Forelimb muscle (tissue), 1 donor: ENCODE measurements at places on chromosomes 7 and 10. TPM values are rescaled to one million over a fixed set of nuclear protein-coding genes. Genes with fewer than 3 reads are reported as not detected.

DNA sequence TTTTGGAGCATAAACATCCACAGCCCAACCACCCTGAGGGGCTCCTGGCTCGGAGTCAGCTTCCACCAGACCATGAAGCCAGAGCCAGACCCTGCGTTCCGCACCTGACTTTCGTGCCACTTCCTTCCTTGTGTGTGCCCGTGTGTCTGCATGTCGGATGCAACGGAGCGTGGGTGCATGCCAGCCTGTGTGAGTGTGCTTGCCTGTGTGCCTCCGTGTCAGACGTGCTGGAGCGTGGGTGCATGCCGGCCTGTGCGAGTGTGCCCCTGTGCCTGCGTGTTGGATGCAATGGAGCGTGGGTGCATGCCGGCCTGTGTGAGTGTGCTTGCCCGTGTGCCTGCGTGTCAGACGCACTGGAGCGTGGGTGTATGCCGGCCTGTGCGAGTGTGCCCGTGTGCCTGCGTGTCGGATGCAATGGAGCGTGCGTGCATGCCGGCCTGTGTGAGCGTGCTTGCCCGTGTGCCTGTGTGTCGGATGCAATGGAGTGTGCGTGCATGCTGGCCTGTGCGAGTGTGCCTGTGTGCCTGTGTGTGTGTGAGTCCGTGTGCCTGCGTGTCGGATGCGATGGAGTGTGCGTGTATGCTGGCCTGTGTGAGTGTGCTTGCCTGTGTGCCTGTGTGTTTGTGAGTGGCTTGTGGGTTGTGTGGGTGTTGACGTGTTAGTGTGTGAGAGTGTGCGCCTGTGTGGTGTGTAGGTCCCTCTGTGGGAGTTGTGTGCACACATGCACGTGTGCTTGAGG, 28.1 kb upstream of the KNDC1 start:
- no peak for DNase-seq

DNA sequence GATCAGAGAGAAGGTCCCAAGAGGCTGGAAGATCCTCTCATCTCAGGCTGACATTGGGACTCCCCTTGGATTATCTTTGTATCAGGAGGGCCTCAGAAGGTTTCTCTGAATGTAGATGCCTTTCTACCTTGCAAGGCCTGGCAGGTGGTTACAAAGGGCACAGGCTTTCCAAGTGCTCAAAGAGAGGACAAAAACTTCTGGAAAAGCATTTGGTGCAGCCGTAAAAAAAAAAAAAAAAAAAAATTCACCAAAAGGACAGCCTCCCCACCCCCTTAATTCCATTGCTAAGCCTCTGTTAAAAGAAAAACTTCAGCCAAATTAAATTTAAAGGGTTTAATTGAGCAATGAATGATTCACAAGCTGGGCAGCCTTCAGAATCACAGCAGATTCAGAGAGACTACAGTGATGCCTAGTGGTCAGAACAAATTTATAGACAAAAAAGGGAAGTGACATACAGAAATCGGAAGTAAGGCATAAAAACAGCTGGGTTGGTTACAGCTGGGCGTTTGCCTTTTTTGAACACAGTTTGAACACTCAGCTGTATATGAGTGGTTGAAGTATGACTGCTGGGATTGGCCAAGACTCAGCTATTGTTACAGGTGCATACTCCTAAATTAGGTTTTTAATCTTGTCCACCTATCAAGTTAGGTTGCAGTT, 42.5 kb upstream of the LRGUK start:
- no peak for DNase-seq

Gene GNGT1
- not detected for polyA plus RNA-seq

- DNase-seq: no peak
Observed at GRCh38 chr7:1078519-1078918, 9.4 kb upstream of the GPER1 start.

GRCh38 chr10:32061440-32061839, 5.2 kb upstream of the KIF5B start:
- no peak for DNase-seq

DNA sequence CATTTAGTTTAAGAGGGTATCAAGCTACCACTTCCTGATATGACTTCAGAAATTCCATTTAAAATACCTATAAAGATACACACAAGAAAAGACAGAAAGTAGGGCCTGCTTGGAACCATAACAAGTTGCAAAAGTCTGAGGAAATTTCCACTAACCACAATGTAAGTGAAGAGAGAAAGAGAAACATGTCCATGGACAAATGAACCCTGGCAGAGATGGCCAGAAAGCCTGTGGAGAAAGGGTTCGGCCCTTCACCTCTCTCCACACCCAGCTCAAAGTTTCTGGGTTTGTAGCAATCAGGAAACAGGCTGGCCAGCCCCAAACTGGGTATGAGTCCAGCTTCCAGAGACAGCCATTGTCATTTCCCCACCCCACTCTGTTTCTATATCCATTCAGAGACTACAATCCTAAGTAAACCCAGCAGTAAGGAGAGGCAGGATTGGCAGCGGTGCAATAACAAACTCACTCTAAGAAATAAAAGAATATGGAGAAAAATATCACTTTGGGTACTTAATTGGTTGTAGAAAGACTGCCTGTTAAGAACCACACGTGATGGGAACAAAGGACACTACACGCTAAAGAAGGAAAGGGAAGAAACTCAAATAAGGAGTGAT, 71.1 kb downstream of the STK17A start:
- DNase-seq: no peak

Gene TMEM225B
- polyA plus RNA-seq: 0.77 TPM

DNA sequence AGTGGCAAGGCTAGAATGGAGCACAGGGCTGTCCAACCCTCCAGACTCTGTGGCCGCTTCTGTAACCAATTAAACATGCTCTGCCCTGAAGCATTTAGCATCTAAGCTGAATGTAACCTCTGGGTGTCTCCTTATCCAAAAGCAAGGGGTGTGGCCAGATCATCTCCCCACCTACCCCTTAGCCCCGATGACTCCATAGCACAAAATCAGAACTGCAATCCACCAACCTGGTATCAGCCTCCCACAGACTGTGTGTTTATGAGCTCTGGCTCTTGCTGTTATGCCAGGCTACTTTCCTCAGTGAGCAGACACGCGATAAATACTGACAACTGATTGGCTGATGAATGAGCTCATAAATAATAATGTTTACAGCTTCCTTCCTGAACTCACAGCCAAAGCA, 3.2 kb downstream of the FRMD4A start:
- DNase-seq: no peak

DNA sequence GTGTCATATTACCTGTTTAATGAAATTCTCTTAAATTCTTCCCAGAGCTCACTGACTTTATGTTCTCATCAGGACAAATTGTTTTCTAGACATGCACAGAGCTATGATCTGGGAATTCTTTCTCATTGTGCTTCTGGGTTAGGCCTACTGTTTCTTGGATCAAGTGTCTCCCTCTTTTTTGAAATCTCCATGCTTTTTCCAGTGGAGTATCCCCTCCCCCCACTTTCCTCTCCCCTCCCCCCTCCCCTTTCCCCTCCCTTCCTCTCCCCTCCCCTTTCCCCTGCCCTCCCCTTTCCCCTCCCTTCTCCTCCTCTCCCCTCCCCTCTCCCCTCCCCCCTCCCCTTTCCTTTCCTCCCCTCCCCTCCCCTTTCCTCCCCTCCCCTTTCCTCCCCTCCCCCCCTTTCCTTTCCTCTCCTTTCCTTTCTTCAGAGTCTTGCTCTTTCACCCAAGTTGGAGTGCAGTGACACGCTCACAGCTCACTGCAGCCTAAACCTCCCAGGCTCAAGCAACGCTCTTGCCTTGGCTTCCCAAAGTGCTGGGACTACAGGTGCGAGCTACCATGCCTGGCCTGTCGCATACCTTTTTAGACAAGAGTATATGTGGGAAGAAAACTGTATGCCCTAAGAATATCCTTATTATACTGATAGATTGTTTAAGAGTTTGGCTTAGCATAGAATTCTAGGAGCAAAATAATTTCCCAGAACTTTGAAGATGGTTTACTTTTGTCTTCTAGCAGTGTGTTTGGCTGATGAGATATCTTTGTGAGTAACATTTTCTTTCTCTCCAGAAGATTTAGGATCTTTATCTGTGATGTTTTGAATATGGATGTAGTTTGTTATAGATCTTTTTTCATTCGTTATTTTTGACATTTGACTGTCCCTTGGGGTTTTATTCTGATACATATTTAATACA, 2.5 kb downstream of the DYNC2I1 start:
- DNase-seq: no peak

DNA sequence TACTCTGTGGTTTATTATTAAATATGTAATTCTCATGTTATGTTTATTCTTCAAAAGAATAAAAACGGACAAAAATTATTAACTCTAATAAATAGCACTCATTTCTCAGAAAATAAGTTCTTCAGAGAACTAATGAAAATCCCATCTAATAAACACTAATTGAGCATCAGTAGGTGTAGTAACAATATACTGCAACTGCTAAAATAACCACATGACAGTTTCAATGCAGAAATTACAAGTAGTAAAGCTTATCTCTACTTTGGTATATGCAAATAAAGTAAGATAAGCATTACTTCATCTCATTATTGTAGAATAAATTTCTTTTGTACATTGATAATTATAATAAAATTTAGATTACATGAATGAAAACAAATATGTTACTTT, 56.4 kb upstream of the DKK1 start:
- no peak for DNase-seq

- DNase-seq: no peak
Observed at GRCh38 chr10:88647061-88647615, 17.1 kb upstream of the LIPF start.

Gene UPK3BL1
- polyA plus RNA-seq: 9.8 TPM

Gene TMEM178B
- 0.43 TPM for polyA plus RNA-seq

Gene IKZF1
- 1.4 TPM for polyA plus RNA-seq

GRCh38 chr10:62093863-62094291, 174.8 kb downstream of the RTKN2 start:
- no peak for DNase-seq

DNA sequence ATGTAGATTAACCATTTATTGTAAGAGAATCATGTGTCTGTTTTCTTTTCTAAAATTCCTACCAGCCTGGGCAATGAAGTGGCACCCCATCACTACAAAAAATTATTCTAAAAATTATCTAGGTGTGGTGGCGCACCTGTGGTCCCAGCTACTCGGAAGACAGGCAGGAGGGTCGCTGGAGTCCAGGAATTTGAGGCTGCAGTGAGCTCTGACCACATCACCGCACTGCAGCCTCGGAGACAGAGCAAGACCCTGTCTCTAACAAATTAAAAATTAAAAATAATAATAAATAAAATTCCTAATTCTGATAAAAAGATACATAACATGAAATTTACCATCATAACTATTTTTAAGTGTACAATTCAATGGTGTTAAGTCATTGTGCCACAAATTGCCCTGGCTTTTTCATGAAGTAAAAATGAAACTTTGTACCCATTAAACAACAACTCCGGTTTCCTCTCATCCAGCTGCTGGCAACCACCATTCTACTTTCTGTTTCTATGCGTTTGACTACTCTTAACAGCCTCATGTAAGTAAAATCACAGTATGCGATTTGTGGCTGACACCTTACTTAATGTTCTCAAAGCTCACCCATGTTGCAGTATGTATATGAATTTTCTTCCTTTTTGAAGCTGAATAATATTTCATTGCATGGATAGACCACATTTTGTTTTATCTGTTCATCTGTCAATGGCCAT, 20.6 kb upstream of the USP6NL start:
- DNase-seq: no peak

Gene C10orf67
- 0.11 TPM for polyA plus RNA-seq

DNA sequence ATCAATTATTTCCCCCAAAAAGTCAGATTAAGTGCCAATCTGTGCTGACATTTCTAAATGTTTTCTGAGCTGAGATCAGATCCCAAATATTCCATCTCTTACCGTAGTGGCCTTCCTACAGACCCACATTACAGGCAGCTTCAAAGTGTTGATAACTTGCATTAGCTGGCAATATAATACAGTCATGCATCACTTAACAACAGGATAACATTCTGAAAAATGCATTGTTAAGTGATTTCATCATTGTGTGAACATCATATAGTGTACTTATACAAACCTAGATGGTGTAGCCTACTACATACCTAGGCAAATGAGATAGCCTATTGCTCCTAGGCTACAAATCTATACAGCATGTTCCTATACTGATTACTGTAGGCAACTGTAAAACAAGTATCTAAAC, 22.4 kb downstream of the SLC25A13 start:
- DNase-seq: no peak

DNA sequence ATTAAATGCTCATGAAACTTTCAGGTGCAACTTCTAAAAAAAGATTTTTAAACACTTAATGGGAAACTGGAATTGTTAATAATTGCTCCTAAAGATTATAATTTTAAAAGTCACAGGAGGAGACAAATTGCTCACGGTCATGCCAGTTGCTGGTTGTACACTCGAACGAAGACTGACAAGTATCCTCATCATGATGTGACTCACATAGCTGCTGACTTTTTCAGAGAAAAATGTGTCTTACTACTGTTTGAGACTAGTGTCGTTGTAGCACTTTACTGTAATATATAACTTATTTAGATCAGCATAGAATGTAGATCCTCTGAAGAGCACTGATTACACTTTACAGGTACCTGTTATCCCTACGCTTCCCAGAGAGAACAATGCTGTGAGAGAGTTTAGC, 79.3 kb downstream of the ITGB8 start:
- no peak for DNase-seq

DNA sequence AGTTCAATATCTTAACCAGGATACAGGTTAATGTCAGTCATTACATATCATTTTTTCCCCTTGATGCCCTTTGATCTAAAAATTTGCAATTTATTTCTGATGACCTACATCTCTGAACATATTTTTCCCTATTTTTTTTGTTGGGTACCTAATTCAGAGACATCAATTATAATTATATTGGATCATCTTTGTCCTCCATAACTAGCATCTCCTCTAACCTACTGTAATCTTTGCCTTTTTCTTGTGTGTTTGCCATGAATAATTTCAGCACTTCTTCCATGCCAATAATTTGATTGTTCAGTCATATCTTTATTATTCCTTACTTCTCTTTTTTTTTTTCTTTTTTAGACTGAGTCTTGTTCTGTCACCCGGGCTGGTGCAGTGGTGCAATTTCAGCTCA, 39.2 kb upstream of the FGFR2 start:
- no peak for DNase-seq

Gene LRRC61
- polyA plus RNA-seq: 6.8 TPM

DNA sequence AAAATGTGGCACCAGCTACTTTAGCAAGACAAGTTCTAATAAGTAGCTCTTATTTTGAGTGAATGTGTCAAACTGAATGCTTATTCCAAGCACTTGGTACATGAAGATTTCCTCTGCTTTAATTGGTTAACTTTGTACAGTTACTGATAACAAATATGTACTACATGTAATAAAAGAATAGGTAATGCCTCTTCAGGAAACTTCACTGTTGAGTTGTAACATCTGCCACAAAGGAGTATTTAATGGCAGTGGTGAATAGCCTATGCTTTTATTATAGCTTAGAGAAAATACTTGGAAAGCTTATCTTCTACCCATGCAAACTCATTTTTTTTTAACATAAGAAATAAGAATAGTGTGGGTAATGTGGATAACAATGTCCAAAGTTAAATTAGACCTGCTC, 82.6 kb downstream of the CYP51A1 start:
- no peak for DNase-seq

GRCh38 chr10:71357792-71358265, 38.8 kb downstream of the SLC29A3 start:
- no peak for DNase-seq
